Pulmonary artery endothelial cell (primary cell): ENCODE measurements at places on chromosomes 5 and 9.

DNA sequence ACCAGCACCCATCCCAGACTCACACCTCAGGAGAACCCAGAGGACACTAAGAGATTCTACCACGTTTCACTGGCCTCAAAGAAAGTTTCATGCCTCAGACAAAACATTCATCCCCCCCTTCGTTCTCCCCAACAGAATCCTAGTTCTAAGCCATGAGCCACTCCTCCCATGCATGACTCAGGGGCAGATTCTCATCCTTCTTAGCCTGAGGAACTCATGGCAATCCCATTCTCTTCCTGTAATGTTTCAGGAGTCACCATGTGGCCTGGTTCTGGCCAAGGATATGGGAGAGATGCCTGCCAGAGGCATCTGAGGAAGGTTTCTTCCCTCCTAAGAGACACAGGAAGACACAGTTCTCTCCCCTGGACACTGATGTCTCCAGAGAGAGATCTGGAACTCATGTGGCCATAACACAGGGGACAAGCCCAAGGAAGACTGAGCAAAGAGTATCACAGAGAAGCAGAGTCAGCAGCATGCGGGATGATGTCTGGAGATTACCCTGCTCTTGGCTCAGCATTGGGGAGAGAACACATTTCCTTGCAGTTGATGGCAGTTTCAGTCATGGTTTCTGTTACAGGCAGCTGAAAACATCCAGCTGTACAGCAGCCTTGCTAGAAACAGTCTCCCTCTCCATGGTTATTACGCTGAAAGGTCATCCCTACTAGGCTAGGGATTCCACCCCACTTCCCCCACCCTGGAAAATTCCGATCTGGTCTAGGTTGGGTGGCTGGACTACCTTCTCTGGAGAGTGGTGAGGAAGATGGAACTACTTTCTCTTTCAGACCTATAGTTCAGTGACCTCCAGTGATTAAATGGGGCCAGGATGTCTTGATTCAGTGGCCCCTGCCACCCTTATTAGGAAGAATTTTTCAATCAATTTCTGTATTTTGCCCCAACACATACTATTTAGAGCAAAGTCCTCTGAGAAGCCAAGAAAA, 115.4 kb downstream of the ZNF608 start:
- no peak for DNase-seq

- no peak for DNase-seq
Observed at GRCh38 chr5:157748760-157749461, 5.4 kb downstream of the LSM11 start.

- DNase-seq = no peak
Observed at GRCh38 chr5:132225165-132226032, 2.3 kb downstream of the P4HA2 start.

DNA sequence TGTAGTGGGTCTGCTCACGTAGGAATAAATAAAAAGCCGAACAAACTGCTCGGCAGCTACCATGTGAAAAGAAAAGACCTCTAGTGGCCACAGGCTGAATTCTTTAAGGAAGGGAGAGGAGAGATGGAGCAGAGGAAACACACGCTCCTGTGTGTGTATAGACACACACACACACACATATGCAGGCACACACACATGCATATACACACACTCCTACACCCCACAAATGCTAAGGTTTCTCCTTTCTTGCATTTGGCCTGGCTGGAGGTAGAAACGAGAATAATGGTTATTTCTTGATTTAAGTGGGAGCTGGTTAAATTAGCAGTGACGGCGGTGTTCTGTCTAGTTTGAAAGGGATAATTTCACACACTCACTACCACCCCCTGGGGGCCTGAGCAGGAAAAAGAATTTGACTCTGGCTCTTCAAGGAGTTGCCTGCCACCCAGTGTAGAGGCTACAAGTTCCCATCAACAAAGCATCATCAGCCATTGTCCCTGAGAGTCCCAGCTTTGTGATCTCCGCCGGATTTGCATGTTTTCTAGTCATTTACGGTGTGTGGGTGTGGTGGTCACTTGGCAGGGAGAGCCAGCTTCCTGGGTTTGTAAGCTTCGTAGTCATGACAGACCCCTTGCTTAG, at the start of gene INSYN2B:
Gene INSYN2B (minus strand): TSS at position 78 of the 636 bp plus-strand sequence. CDS start 96,597 bp downstream, outside the sequence.
- peak; percentile 57 for DNase-seq

- no peak for DNase-seq
Observed at GRCh38 chr5:103433211-103433610, 129.4 kb downstream of the NUDT12 start.

DNA sequence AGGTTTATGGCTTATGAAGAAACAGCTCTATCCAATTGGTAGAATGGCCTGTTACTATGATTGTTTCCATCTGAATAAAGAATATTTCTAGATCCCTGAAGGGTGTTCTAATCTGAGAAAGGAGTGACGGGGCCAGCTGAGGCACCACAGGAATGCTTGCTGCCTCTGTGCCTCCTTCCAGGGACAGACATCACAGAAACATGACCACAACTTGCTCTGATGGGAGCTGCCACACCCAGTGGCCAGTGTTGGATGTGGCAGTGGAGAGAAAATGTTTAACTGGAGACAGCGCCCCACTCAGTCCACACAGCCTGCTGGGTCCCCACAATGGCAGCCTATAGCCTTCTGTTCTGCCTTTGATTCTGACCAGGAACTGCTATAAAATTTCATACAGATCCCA, 38.6 kb upstream of the TESK1 start:
- DNase-seq = no peak

DNA sequence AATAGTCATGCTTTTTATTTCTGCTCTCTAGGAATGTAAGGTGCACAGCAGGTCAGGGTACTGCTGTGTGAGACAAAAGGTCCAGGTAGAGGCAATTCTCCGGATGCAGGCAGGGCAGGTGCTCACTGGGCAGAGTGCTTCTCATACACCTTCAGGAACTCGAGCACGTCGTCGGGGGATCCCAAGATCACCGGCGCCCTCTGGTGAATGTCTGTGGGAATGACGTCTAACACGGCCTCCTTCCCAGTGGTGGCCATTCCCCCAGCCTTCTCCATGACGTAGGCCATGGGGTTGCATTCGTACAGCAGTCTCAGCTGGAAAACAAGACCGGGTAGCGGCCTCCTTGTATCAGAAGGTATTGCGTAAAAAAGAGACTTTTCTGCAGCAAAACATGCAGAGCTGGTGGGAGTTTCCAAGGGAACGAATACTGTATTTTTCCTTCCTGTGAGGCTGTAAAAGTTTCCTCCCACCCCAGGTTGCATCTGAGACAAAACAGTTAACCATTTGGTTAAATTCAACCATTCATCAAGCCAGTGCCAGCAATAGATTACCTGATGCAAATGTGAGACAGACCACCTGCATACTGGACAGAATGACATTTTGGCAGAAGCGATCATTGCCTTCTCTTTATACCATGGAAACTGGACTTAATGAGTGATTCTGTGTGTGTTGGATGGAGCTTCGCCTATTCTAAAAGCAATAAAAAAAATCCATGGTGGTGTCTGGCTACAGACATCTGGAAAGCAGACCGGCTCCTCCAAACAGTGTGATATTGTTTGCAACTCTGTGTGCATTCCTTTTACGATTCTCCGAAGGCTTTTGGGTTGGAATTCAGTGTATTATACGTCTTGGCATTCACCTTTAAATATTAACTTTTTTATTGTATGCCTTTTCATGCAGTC, 9.9 kb upstream of the FBP2 start:
- peak; percentile 37 for DNase-seq

DNA sequence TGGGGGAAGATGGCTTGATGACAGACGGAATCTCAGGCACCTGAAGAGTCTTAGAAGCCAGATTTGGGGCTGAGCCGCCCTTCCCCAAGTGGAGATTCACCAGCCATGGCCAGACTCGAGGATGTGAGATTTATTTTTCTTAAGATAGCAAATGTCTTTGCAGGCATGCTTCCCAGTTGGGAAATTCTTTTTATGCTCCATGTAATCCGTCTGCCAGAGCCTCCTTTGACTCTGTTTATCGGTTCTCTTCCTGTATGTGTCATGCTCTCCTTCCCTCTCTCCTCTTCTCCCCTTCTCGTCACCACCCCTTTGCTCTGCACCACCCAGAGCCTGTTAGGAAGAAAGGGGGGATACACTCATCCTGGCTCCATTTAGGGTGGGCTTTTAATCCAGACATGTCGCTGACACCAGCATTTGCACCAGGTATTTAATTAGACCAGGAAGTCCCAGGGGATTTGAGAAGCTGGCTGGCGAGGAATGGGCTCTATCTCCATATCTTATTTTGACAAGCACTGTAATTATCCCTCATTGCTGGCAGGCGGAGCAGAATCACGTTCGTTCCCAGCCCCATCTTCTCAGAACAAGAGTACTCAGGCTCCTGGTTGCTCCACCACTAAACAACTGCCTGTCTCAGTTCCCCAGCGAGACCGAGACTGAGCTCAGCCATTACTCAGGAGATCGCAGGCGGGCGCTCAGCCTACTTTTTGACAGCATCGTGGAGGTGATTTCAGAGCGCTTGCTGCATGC, 50.9 kb downstream of the KCNIP1 start:
- DNase-seq = no peak

GRCh38 chr5:8185852-8186251, 316.9 kb downstream of the MTRR start:
- no peak for DNase-seq

GRCh38 chr9:79817438-79818004, 245.8 kb downstream of the TLE4 start:
- no peak for DNase-seq

- DNase-seq = no peak
Observed at GRCh38 chr9:85522459-85523092, 219.2 kb downstream of the AGTPBP1 start.

- DNase-seq = no peak
Observed at GRCh38 chr9:91560301-91560700, 136.7 kb upstream of the NFIL3 start.

DNA sequence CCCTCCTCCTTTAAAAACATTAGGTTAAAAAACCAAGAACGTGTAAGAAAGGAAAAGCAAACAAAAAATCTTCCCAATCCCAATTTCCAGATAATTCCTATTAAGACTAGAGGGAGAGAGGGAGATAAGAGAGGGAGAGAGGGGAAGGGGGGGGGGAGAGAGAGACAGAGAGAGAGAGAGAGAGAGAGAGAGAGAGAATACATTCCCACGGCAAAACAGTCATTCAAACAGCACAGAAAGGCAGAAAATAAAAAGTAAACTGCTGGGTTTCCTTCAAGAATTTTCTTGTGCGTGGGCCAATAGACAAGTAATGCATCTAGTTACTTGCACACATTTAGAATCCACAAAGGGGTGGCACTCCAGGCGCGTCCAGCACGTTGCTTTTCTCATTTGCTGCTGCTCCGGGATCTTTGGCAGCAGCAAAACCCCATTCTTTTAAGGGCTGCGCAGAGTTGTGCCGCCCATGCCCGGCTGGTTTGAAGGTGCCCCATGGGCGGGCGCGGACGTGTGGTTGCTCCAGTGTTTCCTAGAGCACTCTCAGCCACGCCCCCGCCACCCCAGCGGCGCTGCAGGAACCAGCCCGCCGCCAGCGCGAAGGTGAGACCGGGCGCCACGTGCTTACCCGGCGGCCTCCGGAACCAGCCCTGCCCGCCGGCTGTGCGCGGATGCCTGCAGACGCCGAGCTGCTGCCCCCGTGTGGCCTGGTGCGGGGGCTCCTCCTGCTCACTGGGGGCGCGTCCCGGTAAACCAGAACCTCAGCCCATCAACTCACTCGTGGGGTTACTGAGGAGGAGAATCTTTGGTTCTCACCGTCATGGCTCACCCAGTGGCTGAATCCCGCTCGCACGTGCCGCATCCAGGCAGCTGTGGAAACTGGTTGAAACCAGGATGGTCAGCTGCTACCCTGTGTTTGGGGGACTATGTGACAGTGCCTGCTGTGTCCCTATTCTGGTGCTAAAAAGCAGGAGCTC, 44.6 kb downstream of the STC2 start:
- DNase-seq = no peak

- DNase-seq = no peak
Observed at GRCh38 chr9:117672369-117672768, 31.8 kb upstream of the TLR4 start.

GRCh38 chr5:51203598-51203997, 179.7 kb upstream of the ISL1 start:
- no peak for DNase-seq

DNA sequence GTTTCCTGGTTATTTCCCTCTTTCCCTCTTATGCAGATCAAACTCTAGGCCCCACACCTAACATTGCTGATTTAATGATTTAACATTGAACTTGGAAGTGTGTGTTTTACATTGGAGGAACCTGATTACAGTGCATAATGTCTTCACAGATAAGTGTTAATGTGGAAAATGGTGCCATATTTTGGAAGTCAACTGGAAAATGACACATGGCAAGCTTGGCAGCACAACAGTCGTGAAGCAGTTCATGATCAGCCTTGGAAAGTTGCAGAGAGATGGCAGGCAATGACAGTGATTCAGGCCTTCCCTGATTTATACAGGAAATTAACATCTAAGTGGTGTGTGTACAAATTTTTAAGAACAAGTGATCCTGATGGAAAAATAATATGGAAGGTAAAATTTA, 80.0 kb upstream of the CTNND2 start:
- DNase-seq = no peak

DNA sequence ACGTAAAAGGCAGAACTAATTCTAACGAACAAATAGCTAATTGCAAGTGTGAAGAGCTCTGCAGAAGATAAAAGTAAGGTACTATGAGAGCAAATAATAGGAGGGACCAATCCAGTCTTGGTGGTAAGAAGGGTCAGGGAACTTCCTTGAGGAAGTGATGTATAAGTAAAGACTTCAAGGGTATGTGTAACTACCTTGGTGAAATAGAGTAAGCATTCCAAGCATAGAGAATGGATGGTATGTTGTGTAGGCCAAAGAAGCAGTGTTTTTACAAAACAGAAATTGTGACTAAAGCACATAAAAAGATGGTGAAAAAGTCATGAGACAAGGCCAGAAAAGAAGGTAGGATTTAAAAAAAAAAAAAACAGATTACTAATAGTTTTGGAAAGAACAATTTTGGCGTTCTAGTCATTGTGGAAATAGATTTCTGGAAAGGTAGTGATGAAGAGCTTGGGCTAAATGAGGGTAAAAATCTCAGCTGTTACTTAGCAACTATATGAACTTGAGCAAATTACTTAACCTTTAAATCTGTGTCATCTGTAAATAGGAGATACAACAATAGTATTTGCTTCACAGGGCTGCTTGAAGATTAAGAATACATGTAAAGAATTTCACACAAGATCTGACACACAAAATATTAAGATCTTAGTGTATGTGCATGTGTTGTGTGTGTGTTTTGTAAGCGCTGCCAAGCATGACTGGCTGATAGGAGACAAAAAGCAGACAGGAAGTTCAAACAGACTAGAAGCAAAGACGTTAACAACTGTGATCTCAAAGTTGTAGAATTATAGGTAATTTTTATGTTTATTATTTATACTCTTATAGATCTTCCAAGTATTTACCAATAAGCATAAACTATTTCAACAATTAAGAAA, 73.5 kb downstream of the NR6A1 start:
- no peak for DNase-seq
